ENCODE measurements at places on chromosomes 5 and 9.

- DNase-seq, result no peak
Observed at GRCh38 chr5:74244406-74244805, 396.1 kb downstream of the ENC1 start.

DNA sequence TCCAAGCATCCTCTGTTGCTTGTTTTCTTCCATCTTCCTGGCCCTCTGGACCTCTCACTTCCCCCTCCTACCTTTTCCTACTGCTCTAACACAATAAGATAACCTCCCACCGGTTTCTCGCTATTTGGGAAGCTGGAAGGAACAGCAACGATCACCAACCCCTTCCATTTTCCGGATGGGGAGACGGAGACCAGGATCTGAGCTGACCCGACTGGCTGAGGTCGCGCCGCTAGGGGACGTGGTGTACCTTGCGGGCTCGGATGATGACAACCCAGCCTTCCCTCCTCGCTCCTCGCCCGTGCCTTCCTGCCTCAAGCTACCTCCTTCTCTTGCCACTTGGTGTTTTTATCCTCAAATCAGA is 1.9 kb downstream of the LPAR1 start:
- no peak for DNase-seq

DNA sequence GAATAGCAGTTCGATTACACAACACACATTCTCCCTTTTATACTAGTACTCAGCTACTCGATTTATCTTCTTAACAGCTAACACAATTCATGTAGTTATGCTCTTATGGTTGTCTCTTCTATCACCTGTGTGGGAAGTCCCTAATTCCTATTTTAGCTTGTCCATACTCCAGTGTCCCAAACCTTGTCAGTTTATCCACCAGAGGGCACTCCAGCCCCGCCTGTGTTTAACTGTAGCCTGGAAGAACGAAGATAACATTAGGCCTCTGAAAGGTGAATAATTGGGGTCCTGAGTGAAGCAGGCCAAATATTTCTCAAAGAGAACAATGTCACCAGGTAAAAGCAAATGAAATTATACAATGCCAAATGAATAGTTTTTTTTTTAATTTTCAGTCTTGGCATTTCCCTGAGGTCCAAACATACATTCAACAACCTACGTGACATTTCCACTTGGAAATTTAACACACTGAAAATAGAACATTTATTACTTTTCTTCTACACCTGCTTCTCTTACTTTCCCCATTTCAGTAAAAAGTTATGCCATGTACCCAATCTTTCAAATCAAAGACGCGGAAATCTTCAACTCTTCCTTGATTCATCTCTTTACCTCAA is 560.7 kb downstream of the HTR1A start:
- peak; percentile 11 for DNase-seq

DNA sequence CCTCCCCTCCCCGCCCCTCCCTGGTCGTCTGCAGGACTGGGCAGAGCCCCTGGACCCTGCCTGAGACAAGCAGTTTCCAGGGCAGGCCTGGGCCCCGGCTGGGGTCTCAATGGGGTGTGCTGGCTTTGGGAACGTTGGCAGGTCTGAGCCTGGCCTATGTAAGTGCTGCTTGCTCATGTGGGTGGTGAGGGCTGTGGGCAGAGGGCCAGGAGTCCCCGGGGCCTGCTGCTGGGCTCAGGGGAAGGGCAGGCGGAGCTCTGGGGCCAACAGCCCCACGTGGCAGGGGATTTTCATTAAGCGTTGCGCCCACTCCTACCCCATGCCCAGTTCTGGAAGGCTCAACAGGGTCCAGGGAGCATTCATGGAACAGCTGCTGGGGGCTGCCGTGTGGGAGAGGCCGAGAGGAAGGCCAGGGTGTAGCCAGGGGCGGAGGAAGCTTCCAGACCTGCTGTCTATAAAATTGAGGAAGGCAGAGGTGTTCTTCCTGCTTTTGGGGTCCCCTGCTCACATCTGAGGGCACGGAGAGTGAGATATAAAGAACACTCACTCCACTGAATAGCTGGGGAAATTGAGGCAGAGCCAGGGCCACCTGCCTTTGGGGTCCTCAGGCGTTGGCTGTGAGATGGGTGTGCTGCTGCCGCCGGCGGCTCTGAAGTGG is 32.5 kb downstream of the RXRA start:
- DNase-seq, result no peak

- no peak for DNase-seq
Observed at GRCh38 chr5:7330256-7330655, 65.7 kb upstream of the ADCY2 start.

- DNase-seq, result no peak
Observed at GRCh38 chr9:137371521-137371941, 51.4 kb downstream of the EXD3 start.

DNA sequence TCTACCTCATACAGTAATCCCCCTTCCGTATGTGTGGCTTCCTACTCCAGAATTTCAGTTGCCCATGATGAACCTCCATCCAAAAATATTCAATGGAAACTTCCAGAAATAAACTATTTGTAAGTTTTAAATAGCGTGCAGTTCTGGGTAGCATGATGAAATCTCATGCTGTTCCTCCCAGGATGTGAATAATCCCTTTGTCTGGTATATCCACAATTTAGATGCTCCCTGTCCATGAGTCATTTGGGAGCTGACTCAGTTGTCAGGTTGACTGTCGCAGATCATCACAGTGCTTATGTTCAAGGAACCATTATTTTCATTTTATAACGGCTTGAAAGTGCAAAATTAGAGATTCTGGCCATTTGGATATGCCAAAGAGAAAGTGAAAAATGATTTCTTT is 290.1 kb upstream of the CDH9 start:
- DNase-seq, result no peak

GRCh38 chr9:38153910-38154291 is 84.9 kb upstream of the SHB start:
- DNase-seq, result no peak

DNA sequence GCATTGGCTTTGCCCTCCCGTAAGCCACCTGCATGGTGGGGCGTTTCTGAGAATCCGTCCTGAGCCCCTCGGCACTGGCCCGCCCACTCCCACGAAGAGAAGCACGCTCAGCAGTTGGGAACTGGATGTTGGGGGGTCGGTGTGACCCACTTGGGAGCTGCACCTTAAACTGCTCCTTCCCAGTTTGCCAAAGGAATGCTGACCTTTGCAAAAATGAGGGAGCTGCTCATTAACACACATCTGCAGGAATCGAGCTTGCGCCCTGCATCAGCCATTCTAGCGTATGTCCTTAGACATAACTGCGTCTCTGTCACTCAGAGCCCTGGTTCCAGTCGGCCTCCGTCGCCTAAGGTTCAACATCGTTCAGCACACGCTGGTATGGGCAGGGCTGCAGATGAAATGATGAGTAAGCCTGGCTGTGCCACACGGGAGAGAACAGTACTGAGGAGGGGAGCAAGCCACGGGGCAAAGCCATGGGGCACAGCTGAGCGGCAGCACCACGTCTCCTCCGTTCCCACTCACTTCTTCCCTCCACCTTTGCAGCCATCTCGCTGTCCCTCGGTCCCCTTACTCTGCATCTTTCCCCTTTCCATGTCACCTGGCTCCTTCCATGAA is 28.8 kb upstream of the NCS1 start:
- no peak for DNase-seq

GRCh38 chr9:101792475-101792874 is 54.0 kb upstream of the GRIN3A start:
- no peak for DNase-seq

- no peak for DNase-seq
Observed at GRCh38 chr9:136056546-136057235, 38.4 kb downstream of the NACC2 start.

- no peak for DNase-seq
Observed at GRCh38 chr5:112933651-112934365, 11.8 kb upstream of the REEP5 start.

DNA sequence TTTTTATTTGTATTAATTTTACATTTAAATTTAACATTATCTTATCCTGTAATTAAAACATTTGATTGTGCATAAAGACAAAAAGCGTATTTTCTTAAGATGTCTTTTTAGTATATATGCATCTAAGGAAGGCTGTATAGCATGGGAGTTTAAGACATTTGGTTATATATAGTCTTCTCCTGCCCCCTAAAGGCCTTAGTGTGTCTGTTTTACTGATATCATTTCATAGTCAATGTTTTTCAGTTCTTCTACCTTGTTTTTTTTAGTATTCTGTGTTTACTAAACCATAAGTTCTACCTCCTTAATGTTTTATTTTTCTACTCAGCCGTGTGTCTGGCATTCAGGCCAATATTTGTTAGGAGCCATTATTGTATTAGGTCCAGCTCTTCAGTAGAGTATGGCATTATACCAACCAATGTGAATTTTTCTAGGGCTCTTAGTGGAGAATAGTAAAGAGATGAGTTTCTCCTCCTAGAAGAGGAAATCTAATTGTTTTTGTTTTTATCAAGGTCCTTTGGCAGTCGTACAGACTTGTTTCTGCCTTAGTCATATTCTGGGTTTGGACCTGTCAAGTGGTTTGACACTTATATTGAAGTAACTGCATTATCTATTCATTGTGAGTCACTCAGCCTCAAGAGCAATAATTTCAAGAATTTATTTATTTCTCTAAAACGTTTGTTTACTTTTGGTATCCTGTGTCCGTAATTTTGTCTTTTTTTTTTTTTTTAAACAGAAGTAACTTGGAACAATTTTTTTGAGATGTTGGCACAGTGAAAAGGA is 74.8 kb downstream of the SLF1 start:
- no peak for DNase-seq

GRCh38 chr9:127516835-127517607 is 65.7 kb downstream of the LRSAM1 start:
- DNase-seq, result no peak

- no peak for DNase-seq
Observed at GRCh38 chr9:108517651-108518365, 338.0 kb downstream of the ACTL7B start.

DNA sequence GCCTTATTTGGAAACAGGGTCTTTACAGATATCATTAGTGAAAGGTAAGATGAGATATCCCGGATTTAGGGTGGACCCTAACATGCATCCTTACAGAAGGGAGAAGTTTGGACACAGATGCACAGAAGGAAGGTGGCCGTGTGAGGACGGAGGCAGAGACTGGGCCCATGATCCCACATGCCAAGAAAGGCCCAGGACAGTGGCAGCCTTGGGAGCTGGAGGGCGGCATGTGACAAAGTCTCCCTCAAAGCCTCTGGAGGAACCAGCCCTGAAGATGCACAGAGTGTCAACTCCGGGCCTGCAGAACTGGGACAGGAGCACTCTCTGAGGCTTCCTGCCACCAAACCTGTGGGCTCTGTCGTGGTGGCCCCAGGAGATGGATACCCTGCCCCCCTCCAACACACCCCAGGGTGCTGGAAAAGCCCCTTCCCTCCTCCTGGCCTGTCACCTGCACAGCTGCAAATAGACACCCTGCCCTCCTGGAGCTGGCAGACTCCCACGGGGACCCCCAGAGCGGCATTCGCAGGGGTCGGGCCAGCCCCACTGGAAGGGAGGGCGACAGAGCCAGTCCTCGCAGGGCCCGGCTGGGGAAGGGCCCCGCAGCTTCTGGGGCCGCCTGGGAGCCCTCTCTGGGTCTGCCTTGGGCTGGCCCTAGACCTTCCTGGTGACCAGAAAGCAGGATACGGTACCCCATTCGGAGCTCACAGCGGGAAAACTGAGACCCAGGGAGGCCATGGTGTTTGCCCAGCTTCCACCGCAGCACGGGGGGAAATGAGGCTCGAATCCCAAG is 7.9 kb downstream of the NACC2 start:
- DNase-seq, result no peak

- no peak for DNase-seq
Observed at GRCh38 chr5:1297243-1297642, 2.4 kb upstream of the TERT start.

- no peak for DNase-seq
Observed at GRCh38 chr5:102223542-102224477, 72.3 kb downstream of the SLCO4C1 start.

- no peak for DNase-seq
Observed at GRCh38 chr9:36889844-36890243, 144.2 kb downstream of the PAX5 start.

GRCh38 chr5:74312746-74313145 is 327.8 kb downstream of the ENC1 start:
- no peak for DNase-seq

- DNase-seq, result no peak
Observed at GRCh38 chr5:177606071-177607051, 6.4 kb downstream of the B4GALT7 start.

- no peak for DNase-seq
Observed at GRCh38 chr5:18745988-18746615, 1111.8 kb downstream of the TAF11L14 start.

GRCh38 chr5:2538169-2538568 is 213.3 kb downstream of the IRX2 start:
- no peak for DNase-seq
